ENCODE measurements at places on chromosomes 1 and 21.

GRCh38 chr1:25033030-25033827 lies 103.2 kb upstream of the RUNX3 start:
- no peak for DNase-seq

- DNase-seq, result no peak
Measured at GRCh38 chr1:55634516-55634915, 419.4 kb upstream of the USP24 start.

DNA sequence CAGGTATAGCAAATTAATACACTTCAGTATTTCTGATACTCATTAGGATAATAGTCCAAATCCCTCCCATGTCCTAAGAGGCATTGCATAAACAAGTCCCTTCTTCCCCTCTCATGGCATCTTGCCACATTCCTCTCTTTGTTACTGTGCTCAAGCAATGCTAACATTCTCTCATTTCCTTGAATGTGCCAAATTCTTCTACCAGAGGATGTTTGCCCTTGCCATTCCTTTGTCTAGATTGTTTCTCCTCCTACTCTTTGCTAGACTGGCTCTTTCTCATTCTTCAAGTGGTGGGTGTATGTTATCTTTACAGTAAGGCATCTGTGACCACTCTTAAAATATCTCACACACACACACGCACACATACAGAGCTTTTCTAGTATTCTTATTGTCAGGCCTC lies 621.0 kb upstream of the CXADR start:
- no peak for DNase-seq

GRCh38 chr1:115829947-115830346 lies 11.0 kb downstream of the NHLH2 start:
- no peak for DNase-seq

DNA sequence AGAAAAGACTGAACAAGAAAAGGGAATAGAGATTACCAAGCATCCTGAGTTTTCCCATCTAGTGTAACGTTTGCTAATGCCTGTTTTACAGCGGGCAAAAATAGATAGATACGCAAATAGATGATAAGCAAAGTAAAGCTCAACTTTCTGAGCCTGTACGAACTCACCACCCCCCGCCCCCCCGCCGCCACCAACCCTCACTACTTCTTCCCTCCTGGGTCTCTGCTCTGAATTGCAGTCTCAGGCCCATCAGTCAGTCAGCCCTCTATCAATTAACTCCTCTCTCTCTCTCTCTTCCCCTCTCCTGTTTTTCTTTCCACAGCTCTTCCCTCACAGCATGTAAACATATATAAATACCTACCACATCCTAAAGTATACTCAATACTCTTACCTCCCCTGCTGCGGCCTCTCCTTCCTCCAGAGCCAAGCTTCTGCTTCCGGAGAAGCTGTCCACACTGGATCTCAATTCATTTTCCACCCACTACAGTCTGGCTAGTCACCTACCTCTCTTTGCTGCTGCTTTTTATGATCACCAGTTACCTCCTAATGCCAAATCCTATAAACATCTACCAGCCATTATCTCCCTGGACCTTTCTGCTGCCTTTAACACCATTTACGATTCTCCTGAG lies 64.6 kb downstream of the CAPN2 start:
- no peak for DNase-seq

DNA sequence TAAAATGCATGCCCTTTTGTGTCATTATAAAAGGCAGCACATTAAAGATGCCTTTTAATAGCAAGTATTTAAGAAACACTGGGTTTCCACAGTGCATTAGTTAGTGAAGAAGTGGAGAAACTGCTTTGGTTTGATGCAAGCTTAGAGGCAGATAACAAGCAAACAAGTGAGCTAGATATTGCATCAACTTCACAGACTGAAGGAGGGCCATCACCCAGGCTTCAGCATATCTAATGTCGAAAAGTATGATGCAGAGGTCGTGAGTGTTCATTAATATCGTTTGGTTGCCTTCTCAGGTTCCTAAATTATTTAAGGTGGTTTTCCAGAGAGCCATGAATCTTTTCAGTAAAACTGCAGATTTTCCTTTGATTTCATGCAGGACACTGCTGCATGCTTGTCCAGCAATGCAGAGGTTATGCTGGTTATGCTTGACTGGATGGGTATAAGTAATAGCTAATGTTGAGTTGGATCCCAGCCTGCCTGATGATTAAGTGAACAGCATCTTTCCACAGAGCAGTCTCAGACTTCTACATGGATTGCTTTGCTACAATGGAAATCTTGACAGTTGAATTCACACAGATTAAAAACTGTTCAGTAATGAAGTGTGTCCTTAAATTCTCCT lies 69.7 kb upstream of the IPO9 start:
- DNase-seq, result no peak

- no peak for DNase-seq
Measured at GRCh38 chr1:42734201-42735035, 5.6 kb downstream of the CLDN19 start.

GRCh38 chr1:34930702-34931071 lies 1.2 kb upstream of the DLGAP3 start:
- no peak for DNase-seq

DNA sequence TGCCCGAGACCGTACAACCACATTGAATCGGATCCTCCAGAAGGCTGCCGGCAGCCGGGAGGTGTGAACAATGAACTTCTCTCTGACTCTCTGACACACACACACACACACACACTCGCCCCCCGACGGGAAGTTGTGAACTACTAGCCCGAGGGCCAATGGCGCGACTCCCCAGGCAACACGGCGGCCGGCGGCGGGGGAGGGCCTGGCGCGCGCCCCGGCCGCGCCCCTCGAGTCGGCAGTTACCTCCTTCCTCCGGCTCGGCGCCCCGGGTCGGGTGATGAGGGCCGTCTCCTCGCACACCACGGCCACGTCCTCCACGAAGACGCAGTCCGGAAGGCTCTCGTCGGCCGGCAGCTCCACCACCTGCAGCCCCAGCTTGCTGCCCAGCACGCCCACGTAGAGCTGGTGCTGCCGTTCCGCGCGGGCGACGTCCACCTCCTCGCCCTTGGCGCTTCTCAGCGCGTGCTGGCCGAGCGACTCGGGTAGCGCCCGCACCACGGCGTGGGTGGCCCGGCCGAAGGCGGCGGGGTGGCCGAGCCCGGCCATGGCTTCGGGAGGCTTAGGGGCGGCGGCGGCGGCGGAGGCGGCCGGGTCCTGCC lies 361 bp downstream of the DDAH1 start:
- DNase-seq, result no peak

DNA sequence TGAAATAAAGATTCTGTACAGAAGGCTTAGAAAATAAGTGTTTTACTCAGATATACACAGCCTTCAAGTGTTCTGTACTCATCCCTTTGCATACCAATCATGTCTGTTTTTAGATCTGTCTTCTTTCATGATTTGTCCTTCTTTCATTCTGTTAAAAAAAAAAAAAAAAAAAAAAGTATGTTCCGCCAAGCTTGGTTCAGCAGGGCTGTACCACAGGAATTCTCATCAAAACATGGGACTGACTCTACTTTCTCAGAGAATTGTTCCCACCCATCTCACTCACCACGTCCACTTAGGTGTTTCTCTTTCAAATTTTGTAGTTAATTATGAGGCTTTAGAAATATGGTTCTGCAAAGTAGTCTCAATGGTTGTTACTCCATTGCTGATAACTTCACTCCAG lies 119.0 kb downstream of the AK5 start:
- no peak for DNase-seq

DNA sequence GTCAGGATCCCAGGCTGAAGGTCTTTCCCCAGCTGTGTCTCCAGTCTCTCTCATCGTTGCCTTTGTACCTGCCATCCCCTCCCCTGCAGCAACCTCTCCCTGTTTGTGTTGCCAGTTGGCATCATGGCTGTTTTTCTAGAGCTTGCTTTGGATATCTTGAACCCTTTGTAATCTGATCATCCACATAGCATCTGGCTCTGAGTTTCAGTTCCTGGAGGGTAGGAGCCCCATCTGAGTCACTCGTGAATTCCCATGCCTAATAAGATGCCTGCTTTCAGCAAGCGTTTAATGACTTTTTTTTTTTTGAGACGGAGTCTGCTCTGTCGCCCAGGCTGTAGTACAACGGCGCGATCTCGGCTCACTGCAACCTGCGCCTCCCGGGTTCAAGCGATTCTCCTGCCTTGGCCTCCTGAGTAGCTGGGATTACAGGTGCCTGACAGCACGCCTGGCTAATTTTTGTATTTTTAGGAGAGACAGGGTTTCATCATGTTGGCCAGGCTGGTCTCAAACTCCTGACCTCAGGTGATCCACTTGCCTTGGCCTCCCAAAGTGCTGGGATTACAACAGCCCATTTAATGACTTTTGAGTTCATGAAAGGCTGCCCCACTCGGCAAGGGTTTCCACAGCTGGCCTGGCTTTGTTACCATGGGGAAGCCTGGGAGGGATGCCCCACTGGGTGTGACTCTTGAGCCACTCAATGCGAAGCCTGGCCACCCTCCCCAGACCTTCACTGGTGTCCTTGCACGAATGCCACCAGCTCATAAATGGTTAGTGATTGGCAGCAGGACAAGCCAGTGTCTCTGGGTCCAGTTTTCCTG lies 11.9 kb downstream of the ALPL start:
- DNase-seq, result no peak

- no peak for DNase-seq
Measured at GRCh38 chr1:81682490-81682889, 118.2 kb upstream of the ADGRL2 start.

DNA sequence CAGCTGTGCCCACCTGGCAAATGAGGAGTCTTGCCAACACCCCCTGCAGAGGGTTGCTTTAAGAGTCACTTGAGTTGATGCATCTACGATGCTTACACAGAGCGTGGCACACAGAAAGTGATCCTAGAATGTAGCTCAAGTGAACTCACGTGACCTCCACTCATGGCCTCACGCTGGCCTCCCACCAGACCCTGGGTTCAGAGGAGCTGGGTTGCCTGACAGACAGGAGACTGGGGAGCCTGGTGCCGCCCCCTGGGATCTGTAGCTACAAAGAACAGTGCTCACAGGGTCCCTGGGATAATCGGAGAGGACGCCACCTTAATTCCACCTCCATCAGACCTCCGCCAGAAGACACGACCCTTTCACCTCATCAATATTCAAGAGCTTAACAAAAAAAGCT lies 81.4 kb upstream of the CASZ1 start:
- DNase-seq, result no peak

GRCh38 chr1:238826891-238827290 lies 559.5 kb upstream of the CHRM3 start:
- no peak for DNase-seq

DNA sequence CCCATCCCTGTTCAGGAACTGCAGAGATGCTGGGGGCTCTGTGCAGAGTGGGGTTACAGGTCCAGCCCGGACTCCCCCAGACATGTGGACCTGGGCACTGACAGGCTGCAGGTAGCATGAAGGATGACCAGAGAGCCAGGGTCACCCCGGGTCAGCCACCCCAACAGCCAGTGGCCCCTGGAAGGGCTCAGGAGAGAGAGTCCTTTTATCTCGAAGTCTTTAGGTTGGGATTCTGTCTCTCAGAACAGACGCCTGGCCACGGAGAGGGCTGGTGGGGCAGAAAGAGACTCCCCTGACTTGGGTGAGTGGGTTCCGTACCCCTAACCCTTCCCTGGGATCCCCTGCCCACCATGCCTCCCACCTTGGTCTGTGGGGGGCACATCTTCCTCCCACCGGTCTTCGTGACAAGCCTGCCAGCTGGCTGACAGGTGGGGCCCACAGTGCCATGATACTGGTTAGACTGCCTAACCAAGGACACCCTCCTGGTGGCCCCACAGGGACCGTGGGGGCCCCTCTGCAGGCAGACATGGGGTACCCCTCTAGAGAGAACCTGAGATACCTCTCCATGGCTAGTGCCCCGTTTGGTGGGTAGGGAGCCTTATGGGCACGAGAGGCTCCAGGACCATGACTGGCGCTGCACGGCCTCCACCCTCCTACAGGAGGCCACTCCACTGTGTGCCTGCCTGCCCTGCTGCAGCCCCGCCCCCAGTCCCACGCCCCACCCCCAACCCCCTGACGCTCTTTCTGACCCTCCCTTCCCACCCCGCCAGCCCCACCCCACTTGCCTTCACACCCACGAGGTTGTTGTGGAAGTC lies 24.2 kb downstream of the WNT9A start:
- no peak for DNase-seq

- DNase-seq, result no peak
Measured at GRCh38 chr1:54095546-54096226, 42.3 kb downstream of the TCEANC2 start.

DNA sequence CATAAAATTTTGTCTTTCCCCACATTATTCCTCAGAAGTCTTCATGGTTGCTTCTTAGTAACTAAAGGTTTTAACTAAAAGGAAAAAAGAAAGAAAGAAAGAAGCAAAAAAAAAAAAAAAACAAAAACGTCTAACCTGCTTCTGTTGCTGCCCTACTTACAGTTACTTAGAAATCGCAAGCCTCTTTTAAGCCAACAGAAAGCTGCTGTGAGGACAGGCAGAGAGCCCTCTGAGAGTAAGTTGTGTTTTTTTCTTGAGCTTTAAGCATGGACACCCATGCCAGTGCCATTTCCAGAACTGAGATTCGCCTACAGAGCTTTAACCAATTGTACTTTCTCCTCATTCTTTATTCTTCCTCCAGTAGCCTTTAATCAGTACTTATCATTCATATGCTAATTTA lies 25.6 kb upstream of the RGS1 start:
- no peak for DNase-seq

DNA sequence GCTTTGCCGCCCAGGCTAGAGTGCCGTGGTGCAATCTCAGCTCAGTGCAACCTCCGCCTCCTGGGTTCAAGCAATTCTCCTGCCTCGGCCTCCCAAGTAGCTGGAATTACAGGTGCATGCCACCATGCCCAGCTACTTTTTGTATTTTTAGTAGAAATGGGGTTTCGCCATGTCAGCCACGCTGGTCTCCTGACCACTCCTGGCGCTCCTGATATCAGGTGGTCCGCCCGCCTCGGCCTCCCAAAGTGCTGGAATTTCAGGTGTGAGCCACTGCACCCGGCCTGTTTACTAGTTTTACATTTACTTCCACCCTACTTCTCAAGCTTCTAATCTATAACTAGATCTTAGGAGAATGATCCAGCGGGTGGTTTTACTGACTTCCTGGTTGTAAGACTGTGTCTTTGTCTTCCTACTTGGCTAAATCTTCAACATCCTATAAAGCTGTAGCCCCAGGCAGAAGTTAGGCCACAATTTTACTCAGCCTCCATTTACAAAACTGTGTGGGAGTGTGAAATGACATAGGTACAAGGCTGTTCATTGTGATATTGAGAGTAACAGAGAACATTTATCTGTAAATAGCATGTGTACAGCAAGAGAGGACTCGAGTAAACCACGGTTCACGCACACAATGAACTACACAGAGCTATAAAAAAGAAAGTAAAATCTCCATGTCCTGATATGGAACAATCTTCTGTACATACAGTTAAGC lies 9.6 kb upstream of the POU2F1 start:
- no peak for DNase-seq

DNA sequence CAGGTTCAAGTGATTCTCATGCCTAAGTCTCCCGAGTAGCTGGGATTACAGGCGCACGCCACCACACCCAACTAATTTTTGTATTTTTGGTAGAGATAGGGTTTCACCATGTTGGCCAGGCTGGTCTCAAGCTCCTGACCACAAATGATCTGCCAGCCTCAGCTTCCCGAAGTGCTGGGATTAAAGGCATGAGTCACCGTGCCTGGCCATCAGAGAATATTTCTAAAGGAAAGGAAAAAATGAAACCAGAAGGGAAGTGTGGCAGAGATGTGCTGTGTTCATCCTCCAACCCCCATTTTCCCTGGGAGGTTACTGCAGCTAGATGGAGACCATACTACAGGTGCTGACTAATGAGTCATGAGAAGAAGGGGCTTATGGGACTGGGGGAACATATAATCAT lies 964.1 kb downstream of the TTLL7 start:
- DNase-seq, result no peak

Measured in hematopoietic multipotent progenitor cell treated with erythropoietin and hydrocortisone succinate and interleukin-3 and kit ligand, for 15 days (in vitro differentiated cells).